Stimulated activated CD8-positive, alpha-beta memory T cell treated with anti-CD3 and anti-CD28 coated beads, Interleukin-7, amount 100 ng/mL, for 1 hour (primary cell): ENCODE measurements at places on chromosomes 3 and 15.

DNA sequence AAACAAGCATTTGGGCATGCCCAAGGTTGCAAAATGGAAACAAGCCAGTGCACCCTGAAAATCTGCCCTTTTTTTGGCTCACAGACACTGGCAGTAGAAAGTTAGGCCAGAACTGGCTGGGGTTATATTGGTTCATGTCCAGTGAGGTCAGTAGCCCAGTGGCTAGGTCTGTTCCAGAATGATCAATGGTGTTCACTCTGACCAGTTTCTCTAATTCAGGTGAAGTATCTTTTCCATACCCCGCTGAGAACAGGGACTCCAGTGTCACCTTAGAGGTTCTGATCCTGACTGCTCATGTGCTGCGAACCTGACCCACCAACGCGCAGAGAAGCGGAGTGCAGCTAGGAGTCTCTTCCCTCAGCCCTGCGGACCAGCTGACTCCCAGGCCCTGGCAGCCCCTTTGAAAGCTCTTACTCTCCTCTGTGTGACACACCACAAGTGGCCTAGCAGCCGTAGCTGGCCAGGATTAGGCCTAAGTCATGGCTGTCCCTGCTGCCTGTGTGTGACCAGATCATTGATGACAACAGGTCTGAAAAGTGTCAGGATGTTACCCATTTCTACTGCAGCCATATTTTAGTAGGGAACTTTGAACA is 123.5 kb downstream of the GHSR start:
- DNase-seq = no peak

- no peak for DNase-seq
These were observed 33.4 kb downstream of the PRKCD start for GRCh38 chr3:53194210-53195065.

DNA sequence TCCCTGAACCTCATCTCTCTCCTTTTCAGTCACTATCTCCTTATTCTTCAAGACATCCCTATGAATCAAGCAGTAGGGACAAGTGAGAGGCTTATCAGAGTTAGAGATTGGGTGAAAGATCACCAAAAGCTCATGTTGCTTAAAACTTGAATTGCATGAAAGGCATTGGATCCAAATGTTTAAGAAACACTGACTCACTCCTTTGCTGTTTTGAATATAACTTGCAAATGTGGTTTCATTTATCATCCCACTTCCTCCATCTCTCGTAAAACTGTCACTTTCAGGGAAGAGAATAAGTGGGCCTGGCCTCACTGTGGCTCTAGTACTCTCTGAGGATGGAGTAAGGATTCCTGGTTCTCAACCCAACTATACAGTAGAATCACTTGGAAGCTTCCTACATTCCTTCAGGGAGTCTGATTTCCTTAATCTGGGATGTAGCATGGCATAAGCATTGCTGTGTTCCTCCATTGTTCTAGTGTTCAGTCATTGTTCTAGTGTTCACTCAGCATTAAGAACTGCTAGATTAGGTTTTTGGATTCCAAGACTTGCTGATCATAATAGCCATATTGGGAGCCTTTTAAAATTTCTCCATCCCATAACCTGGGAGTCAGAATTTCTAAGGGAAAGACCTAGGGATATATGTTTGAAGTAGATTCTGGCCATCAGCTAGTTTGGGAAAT is 171.8 kb downstream of the TMEM108 start:
- no peak for DNase-seq

- DNase-seq = no peak
These were observed 138.9 kb downstream of the EPHB1 start for GRCh38 chr3:134933997-134934396.

DNA sequence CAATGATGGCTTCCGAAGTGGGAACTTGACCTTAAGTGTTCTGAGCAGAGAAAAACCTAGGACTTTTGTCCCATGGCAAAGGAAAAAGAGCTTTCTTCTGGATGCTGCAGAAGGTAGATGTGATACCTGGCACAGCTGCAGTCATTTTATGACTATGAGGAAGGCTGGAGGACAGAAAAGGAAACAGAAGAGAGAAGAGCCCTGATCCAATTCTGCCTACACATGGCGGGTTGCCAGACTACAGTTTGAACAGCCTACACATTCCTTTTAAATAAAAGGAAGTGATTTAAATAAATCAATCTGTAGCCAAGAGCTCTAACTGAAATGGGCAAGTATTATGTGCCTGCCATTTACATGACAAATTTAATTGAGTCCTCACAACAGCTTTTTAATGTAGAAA is 43.6 kb upstream of the CHRNB4 start:
- DNase-seq = no peak

DNA sequence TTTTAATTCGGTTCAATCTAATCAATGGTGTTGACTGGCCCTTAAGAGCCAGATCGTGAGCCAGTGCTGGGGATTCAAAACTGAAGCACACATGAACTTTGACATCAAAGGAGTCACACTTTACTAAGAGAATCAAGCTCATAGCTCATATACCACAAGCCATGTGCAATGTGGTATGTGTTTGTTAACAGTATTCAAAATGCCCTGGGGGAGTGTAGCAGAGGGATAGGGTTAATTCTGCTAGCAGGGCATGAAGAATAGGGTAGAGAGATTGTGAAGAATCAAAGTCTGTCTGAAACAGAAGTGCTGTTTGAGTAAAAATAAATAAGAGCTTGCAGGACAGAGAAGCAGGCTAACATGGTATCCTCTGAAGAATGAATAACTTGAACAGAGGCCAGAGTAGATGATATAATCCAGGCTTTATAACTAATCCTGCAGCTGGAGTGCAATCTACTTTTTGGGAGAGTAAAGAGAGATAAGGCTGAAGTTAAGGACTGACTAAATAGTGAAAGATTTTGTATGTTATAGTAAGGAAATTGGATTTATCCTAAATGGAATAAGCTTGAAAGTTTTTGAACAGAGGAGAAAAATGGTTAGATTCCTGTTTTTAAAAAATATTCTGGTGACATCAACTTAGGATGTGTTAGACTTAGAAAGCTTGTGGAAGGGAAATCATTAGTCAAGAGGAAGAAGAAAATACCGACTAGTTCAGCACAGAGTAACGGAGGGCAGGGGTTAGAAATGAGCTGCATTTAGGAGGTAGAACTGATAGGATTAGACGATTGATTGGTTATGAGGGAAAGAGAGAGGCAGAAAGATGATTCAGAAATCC is 292.0 kb downstream of the NFKBIZ start:
- no peak for DNase-seq

GRCh38 chr3:6504834-6505233 is 356.1 kb upstream of the GRM7 start:
- no peak for DNase-seq

DNA sequence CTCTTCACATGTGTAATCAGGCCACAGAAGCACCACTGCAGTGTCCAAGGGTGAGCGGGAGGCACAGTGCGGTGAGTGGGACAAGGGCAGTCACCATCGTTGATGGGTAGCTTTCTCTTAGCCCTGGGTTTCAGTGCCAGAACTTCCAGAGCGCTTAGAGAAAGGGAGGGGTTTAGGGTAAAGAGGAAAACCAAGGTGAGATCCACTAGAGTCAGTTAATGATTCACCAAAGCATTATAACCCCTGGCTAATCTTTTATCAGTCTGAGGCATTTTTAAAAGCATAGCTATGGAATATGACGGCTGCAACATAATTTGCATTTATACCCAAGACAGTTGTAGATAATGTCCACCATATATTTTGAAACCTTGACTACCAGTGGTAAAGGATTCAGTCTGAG is 94.8 kb downstream of the SHQ1 start:
- no peak for DNase-seq

GRCh38 chr3:182793663-182794454 is 555 bp downstream of the ATP11B start:
- no peak for DNase-seq

- no peak for DNase-seq
These were observed 756.3 kb downstream of the NTRK3 start for GRCh38 chr15:87500240-87500639.

- no peak for DNase-seq
These were observed 8.4 kb downstream of the KBTBD8 start for GRCh38 chr3:67006460-67006859.

DNA sequence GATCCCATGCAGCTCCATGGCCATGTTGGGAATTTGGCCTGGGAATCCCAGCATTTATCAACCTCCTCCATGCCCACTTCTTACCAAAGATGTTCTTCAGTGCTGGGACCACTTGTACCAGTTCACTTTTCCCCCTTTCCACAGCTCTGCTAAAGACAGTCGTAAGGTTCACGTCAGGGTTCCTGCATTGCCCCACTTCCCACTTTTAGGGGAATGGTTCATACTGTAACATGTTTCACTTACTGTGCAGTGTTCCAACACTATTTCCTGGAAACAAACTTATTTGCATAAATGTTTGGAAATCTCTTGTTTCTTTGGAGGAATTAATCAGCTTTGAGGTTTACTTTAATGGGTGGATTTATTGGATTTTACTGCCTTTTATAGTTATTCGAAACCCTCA is 17.0 kb downstream of the APH1B start:
- no peak for DNase-seq

DNA sequence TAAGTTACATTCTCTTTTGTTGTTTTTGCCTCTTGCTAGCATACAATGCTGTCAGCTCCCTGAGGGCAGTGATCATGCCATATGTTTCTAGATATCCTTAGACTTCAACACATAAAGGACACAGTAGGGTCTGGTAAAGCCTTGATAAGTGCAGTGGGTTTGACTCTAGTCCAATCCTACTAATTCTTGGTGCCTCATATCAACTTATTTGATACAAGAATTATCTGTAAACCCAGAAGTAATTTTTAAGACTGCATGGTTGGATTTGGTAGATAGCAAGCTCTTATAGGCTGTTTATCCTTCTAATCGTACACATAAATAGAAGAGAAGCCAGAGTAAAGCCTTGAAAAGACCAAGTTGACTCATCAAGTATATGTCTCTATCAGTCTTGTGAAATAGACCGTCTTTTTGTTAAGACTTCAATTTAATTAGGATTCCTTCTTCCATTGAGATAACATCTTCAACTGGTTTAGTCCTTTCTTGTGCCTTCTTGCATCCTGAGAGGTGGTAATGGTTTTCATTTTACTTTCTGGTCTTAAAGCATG is 265.6 kb upstream of the CDIN1 start:
- no peak for DNase-seq

GRCh38 chr15:98514034-98514622 is 134.2 kb upstream of the IGF1R start:
- no peak for DNase-seq

DNA sequence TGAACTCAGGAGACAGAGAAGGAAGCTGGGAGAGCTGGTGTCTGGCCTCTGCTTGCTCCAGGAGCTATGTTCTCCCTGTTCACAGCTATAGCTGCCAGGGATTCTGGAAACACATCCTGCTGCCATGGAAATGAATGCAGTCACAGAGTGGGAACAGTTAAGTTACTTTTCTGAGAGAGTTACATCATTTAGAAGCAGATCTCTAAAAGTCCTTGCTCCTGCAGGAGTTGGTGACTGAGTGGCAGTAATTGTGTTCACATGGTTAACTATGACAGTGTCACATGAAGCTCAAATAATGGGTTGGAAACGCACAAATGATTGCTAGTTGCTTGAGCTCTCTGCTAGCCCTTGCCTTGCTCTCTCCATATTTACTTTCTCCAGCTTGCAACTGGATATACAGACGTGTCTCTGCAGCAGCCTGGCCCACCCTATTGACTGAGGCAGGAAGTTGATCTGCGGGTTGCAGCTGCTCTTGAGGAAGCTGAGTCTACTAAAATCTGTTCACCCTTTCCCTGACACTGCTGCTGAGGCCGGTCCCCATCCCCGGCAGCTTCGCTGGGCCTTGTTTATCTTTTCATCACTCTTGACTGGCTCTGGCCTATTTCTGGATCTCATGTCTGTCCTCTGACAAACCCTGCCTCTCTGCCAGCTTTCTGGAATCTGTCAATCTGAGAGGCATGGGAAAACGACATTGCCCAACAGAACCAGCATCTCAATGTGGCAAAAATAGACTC is 16.7 kb upstream of the ISLR start:
- DNase-seq = no peak

DNA sequence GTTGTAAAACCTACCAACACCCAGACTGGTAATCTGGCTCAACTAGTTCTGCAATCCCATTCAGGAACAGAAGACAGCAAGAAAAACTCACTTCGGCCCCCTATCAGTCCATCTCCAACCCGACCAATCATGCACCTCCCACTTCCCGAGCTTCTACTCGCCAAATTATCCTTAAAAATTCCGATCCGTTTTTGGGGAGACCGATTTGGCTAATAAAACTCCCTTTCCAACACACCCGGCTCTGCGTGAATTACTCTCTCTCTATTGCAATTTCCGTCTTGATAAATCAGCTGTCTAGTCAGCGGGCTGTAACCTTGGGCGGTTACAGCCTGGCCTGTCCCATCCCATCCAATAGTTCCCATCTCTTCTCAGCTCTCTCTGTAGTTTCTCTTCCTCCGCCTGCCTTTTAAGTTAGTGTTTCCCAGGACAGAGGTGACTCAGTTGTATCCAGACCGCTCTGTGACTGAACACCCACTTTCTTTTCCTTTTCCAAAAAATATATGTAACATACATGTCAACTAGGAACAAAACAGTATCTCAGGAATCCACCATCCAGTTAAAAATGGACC is 780 bp upstream of the ACAD9 start:
- no peak for DNase-seq

- DNase-seq = no peak
These were observed 18.3 kb downstream of the SLCO3A1 start for GRCh38 chr15:91871837-91872236.

DNA sequence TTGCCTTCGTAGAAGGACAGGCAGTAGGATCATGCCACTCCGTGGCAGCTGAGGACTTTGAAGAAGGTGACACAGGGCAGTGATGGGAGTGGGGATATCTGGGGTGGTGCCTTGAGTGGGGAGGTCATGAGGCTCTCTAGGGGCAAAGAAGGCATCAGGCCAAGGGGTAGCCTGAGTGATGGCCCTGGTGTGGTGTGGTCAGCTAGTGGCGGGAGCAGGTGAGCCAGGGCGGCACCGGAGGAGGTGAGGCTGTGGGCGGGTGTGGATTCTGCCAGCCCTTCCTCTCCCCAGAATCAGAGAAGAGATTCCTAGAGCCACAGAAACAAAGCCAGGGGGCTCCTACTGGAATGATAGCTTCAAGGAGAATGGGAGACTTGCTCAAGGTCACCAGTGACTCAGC is 18.4 kb downstream of the WNT7A start:
- no peak for DNase-seq

DNA sequence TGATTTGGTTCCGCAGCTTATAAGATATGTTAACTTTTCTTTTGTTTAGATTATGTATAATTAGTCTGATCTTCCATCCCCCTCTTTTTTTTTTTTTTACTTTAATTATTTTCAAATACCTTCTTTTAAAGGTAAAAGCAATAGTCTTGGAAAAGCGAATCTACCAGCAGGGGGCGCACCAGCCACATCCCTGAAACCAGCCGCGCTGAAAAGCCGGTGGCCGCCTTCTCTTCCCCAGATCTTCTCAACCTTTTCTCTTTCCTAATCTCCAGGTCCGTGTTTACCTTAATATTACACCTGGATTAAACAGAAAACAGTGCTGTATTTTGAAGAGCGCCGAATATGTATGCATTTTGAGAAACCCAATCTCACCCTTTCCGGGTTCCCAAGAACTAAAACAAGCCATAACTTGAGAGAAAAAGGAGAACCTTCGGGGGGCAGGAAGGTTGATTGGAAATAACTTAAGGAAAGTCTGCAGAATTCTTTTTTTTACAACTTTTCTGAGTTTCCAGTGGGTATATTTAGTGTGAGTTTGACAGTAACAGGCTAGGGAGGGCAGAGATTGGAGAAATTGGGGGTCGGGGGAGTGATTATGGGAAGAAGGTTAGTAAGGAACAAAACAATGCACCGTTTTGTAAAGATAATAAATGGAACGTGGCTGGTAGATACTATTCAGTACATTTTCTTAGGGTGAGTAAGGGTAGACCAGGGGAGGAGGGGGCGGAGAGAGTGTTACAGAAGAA is 2.0 kb upstream of the SOX2 start:
- DNase-seq = peak; percentile 9
